Right hindlimb (tissue), 1 donor: ENCODE measurements at places on chromosomes 12 and 14.
A peak's percentile ranks its signal among the peaks of the same experiment; 100 is the strongest.

- DNase-seq, result no peak
Observed at GRCh38 chr14:103453791-103454190, 68.6 kb downstream of the MARK3 start.

GRCh38 chr14:105019861-105020814, 745 bp downstream of the CDCA4 start:
- DNase-seq, result peak; percentile 68

DNA sequence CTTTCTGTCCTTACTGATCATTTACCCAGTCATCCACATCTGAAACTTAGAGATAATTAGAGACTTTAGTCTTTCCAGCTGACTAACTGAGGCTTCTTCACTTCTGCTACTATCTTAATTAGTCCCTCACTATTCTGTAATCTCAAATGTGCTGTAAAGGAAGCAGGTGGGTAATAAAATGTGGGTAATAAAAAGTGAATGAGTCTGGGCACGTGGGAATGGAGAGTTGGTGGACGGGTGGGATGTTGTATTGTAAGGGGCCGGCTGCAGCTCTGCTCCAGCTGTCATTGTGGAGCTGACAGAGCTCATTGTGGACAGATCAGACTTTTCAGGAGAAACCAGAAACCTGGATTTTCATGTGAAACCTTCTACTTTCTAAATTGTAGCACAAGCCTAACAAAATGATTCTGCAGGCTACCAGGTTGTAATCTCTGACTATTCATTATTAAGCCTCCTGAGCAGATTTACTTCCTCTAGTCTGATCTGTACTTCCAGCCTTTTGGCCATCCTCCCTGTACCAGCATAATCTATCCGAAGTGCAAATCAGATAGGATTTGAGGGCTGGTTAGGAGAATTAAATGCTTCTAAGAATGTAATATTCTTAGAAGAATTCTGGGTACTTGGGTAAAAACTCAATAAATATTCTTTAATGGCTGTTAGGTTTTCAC, 42.0 kb upstream of the BMAL2 start:
- no peak for DNase-seq

- DNase-seq, result no peak
Observed at GRCh38 chr14:58863661-58864345, 226.0 kb downstream of the DACT1 start.

DNA sequence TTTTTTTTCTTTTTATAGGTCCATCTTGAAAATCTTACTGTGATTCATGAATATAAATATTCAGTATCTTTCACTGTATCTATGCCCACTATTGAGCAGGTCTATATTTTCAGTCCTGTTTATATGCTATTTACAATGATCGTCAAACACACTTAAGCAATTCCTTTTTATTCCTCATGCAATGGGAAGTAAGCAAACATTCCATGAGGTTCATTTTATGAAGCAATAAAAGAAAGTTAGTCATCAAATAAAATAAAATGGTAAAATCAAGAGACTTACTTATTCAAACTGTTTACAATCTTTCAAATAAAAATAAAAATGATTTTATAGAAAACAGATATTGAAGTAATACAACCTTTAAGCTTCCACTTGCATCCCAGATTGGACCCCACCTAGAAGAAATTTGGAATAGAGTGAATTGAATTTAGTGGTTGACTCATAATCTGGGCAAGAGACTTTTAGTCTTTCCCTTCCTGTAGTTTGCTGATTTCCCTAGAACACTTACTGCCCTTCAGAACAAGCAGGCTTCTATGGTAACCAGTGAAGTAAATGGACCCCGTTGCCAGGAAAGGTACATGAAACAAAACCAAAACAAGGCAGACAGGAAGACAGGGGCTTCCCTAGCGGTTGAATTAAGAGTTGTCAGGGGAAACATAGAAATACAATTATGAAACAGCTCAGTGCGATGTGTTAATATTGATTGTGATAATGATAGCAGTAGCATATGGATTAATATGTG, 241.0 kb upstream of the ATP2B1 start:
- peak; percentile 55 for DNase-seq

- no peak for DNase-seq
Observed at GRCh38 chr14:92654239-92654901, 94.1 kb downstream of the LGMN start.

DNA sequence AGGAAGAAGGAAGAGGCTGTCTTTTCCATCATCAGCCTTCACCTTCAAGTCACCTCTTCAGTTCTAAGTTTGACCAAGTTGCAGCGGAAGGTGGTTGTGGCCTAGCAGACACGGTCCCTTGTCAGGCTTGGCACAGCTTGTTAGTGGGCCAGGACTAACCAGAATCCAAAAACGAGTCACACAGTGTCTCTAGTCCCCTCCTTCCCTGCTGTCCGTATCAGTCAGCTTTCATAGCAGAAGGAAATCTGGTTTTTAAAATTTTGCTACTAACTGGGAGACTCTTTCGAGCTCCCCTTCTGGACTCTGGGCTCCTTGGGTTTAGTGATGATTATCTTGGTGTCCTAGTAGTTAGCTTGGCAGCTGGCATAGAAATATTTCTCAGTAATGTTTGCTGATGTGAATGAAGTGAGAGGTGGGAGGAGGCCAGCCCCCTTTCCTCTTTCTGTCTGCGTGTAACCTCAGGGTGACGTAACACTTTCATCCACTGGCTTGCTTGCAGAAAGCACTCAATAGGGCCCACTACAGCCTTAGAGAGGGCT, 3.8 kb downstream of the ETV6 start:
- no peak for DNase-seq

DNA sequence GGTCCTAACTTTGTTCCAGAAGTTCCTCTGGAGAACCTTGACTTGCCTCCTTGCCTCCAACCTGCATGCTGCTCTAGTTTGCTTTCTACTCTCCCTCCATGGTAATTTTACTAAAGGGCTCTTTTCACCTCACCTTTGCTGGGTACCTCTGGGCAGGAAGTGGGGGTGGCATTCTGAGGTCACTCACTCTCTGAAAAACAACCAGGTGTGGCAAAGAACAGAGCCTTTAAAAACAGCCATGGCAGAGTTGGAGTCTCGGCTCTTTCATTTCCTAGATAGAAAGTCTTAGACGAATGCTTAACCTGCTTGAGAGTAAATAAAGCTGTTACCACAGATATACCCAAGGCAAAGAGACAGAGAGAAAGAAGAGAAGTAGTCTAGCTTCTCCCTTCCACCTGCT, 827.9 kb downstream of the BCL11B start:
- no peak for DNase-seq

- no peak for DNase-seq
Observed at GRCh38 chr12:57456145-57456700, 1.1 kb downstream of the INHBE start.

- DNase-seq, result no peak
Observed at GRCh38 chr14:99850709-99851108, 57.5 kb downstream of the EML1 start.

- no peak for DNase-seq
Observed at GRCh38 chr12:22340143-22340542, 5.6 kb upstream of the ST8SIA1 start.

GRCh38 chr12:103905730-103906349, 24.4 kb upstream of the HSP90B1 start:
- DNase-seq, result no peak

GRCh38 chr12:53862831-53863230, 75.8 kb upstream of the HOXC13 start:
- DNase-seq, result no peak

DNA sequence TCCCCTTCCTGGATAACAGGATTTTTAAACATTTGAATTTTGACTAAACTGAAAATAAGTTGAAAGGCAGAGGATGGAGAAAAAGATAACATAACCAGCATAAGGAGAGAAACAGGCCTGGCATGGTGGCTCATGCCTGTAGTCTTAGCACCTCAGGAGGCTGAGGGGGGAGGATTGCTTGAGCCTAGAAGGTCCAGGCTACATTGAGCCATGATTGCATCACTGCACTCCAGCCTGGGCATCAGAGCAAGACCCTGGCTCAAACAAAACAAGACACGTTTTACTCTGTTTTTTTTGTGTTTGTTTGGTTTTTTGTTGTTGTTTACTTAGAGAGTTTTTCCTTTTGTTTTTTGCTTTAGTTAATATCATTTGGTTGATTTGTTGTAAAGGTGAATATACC, 8.7 kb downstream of the AKAP6 start:
- DNase-seq, result no peak

DNA sequence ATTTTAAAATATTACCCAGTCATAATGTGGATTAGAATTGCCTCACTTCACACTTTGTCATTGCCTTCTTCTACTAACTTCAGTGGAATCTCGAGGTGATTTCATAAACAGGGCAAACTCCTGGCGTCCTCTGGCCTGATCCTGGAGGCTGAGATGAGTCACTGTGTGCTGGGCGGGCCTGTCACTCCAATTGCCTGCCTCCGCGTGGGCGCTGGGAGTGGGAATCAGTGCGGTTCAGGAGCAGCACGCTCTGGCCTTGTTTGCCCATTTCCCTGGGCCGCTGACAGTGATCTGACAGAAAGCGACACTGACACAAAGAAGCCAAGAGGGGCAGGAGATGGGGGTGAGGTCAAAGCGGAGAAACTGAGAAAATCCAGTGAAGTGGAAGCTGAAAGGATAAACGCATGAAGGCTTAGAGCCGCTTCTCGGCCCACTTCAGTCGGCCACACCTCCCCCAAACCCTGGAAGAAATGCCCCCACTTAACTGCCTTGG, 29.7 kb downstream of the LGR5 start:
- DNase-seq, result no peak

- no peak for DNase-seq
Observed at GRCh38 chr12:69056743-69057515, 124.0 kb upstream of the CPM start.

DNA sequence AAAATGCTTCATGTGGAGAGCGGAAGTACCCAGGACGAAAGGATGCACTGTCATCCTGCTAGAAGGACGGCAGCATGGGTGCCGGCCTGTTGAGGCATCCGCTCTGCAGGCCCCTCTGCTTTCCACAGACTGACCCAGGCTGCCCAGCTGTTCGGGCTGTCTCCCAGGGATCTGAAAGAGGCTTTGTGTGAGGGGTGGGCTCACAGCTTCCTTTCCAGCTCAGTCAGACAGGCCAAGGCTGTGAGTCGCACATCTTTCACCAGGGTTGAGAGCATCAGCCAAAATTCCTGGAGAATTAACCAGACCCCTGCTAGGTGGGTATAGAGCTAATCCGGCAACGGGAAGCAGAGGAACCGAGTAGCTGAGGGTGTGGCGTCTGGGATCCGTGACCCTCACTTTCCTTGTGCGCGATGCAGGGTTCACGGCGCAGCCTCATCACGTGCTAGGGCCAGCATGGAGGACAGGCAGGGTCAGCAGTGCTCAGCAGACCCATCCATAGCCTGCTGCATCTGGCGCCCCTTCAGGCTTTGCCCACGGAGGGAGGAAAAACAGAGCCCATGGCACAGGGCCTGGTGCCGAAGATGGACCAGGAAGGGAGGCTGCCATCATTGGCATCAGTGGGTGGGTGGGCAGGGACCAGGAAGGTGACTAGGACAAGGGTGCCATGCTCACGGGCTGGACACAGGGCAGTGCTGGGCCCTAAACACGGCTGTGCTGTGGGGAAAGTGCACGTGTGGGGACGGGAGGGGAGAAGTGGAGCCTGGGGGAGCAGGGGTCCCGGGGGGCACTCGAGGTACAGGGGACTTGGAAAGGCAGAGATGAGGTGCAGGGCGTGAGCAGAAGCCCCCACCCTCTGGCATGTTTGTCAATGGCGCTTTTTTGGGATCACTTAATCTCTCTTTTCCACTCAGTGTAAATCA, 9.2 kb upstream of the SIVA1 start:
- no peak for DNase-seq

DNA sequence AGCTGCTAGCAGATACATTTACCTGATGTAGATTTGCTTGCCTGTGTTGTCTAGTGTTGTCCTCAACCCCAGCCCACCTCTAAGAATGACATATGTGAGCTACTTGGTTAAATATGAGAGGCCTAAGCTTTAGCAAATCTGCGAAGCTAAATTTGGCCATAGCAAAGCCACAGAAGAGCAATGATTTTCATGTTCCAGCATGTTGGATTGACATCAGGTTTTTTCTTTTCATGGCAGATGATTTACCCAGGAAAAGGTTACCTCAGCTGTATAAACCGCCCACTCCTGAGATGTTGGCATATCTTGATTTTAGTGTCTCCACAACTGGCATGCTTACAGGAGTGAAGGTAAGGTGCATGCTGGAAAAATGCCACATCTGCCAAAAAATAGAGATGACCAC, 36.4 kb upstream of the ATF1 start:
- no peak for DNase-seq

GRCh38 chr12:14239935-14240872, 125.3 kb upstream of the ATF7IP start:
- DNase-seq, result no peak

DNA sequence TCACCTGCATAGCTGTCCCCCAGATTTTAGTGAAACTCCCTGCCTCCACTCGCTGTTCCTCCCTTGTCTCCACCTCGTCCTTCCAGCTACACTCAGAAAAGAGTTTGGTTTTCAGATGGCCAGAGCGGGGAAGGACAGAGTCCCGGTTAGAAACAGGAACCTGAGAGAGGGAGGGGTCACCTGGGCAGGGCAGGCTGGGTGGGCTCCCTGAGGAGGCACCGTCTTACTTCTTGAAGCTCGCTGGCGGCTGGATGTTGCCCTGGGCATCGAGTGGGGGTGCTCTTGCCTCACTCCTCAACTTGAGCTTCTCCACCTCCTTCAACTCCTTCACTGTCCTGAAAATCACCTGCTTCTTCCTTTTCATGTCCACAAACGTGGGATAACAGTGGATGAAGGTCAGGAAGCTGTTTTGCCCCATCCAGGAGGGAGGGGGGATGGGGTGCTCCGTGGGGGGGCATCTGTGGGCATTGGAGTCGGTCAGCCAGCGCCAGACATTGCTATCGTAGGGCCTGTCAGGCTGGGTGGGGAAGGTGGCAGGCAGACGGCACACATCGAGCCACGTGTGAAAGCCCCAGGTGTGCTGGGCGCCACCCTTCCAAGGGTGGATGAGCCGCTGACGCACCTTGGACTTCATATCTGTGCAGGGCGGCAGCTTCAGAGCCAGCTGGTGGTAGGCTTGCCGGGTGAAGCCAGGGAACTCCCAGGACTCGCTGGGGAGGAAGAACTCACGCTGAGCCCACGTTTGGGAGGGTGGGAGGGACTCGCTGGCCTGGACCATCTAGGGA, 2.0 kb downstream of the TEX52 start:
- no peak for DNase-seq

DNA sequence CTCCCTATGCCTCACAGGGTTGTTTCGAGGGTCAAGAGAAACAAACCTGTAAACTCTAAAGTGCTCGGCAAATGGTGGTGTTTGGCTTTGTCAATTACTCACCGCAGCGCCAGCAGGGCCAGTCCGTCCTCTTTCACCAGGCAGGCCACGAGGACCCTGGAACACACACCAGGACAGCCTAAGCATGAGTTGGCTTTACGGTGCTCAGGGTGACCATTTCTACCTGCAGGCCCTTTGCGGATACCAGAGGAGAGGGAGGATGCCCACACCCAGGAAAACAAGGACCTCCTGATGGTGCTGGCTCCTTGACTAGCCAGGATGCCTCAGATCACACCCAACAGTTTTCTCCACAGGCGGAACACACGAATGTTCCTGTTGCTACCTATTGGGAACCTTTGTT, 11.5 kb downstream of the COL2A1 start:
- no peak for DNase-seq

DNA sequence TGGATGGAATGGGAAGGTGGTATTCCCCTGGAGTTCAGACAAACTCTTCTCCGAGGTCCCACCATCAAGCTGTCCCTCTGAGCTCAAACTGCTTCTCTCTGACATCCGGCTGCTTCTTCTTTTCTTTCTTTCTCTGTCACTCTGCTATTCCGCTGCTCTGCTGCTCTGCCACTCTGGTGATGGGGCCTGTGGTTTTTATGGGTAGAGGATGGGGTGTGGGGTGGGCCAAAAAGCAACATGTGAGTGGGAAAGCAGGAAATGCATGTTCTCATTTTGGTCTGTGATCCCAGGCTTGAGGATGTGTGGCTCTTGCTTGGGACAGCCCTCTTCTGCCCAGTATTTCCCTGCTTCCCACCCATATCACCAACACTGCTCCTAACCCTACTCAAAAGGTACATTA, 30.6 kb downstream of the CLECL1 start:
- no peak for DNase-seq
